ENCODE measurements at places on chromosomes 16 and 17.
A peak's percentile ranks its signal among the peaks of the same experiment; 100 is the strongest.

GRCh38 chr17:9204637-9205329 lies 183.5 kb downstream of the NTN1 start:
- DNase-seq = no peak

GRCh38 chr17:45172541-45173286 lies 11.0 kb downstream of the HEXIM2 start:
- DNase-seq = no peak

DNA sequence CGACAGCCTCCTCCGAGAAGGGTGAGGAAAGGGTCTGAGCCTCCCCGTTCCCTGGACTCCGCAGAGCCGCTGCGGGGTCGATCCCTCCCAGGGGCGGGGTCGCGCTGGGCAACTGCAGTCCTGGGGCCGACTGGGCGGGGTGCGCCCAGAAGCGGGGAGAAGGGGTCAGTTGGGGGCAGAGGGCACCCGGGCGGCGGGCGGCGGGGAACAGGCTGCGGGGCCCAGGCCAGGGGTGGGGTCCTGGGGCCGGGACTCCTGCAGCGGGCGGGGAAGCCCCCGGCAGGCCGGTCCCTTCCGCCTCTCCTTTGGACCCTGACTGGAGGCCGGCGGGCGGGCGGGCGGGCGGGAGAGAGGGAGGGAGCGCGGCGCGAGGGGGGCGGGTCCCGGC lies 352 bp downstream of the GGNBP2 start:
- DNase-seq = no peak

DNA sequence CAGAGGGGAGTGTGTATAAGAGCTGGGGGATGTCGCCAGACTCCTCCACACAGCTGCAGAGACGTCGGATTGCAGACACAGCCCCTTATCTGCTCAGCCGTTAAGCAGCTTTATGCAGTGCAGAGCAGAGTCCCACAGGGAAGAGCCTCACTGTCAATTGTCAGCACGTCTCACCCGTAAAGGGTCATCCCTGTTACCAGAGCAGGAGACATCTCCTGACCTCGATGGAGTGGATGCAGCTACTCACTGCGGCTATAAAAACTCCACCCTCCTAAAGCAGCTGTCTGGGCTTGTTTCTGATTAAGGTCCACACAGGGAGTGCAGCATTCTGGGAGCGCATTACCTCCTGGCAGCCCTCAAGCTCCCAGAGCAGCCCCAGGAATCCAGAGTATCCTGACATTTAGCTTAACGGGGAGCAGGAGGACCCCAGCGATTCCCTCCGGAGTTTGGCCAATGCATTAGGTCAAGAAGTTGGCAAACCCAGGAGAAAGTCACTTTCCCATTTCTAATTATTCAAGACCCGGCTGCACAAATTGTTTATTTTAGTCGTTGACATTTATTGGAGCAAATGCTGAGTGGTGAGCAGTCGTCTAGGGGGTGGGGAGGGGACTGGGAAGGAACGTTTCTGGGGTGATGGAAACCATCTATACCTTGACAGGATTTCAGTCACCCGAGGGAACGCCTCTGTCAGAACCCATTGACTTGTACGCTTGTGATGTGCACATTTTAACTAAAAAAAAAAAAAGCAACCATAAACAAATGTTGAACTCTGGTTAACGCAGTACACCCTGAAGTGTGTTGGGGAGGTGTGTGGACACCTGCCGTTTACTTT lies 100.0 kb upstream of the ZNF469 start:
- DNase-seq = no peak

- DNase-seq = no peak
These were observed 1231.1 kb downstream of the CDH11 start for GRCh38 chr16:63890723-63891122.

DNA sequence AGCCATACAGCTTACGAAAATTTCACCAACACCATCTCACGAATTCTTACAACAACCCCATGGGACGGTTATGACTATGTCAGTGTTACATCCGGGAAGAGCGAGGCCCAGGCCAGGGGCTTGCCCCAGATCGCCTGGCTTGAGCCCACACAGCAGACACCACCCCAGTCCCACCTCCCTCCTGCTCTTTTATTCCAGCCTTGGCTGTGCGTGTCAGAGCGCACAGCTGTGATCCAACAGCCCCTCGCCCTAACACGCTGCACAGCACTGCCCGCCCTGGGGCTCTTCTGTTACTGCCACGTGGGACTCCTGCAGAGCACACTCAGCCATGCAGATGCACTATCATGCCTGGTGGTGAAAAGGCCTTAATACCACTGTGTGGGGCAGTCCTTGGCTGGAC lies 127.9 kb downstream of the ENGASE start:
- DNase-seq = no peak

DNA sequence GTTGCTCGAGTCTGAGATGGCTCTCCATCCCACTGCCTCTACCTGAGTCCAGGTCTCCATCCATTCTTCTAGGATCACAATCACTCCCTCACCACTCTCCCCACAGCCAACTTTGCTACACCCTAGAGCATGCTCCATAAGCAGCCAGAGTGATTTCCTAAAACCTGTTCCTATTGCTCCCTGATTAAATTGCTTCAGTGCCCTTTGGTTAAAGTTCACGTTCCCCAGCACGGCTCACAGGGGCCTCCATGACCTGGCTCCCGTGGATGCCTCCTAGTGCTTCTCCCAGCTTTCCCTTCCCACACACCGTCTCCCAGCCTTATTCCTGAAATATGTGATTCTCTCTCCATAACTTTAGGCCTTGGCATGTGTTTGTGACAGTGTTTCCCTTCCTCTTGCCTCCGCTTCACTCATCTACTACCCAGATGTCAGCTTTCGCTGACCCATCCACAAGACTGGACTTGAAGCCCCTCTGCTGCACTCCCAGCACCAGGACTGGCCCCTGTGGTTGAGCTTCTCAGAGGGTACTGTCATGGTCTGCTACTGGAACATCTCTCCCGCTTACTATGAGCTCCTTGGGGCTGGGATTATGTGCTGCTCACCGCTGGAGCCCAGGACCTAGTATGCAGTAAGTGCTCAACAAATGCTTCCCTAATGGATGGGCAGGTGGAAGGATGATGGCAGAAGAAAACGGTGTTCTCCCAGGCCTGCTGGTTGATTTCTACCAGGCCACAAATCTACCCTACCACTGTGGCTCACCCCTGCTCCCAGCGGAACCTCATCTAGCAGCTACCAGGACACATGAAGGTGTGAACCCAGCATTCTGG lies 17.9 kb downstream of the MYO18A start:
- DNase-seq = no peak

- peak; percentile 68 for DNase-seq
These were observed at the start of gene CYBA for GRCh38 chr16:88650749-88651275. CYBA (minus strand) TSS chr16:88651053; CDS start chr16:88651013, 40 bp downstream.

GRCh38 chr17:76497979-76498875 lies 3.0 kb downstream of the RHBDF2 start:
- DNase-seq = no peak

GRCh38 chr16:1601489-1601888 lies 10.4 kb downstream of the IFT140 start:
- no peak for DNase-seq

DNA sequence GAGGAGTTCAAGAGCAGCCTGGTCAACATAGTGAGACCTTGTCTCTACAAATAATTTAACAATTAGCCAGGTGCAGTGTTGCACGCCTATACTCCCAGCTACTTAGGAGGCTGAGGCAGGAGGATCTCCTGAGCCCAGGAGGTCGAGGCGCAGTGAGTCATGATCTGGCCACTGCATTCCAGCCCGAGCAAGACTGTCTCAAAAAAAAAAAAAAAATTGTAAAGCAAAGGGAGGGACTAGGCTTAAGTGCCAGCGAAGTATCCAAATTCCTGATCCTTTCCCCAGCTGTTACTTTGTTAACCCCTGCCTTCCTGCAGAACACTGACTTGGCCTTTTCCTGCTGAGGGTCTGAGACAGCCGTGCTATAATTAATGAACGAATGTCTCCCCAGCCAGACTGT lies 2.7 kb downstream of the GDPD3 start:
- no peak for DNase-seq

Data from stimulated activated CD8-positive, alpha-beta memory T cell treated with anti-CD3 and anti-CD28 coated beads, Interleukin-4, amount 100 ng/mL, for 1 hour (primary cell).